ENCODE measurements at places on chromosomes 3 and 15.
A peak's percentile ranks its signal among the peaks of the same experiment; 100 is the strongest.

DNA sequence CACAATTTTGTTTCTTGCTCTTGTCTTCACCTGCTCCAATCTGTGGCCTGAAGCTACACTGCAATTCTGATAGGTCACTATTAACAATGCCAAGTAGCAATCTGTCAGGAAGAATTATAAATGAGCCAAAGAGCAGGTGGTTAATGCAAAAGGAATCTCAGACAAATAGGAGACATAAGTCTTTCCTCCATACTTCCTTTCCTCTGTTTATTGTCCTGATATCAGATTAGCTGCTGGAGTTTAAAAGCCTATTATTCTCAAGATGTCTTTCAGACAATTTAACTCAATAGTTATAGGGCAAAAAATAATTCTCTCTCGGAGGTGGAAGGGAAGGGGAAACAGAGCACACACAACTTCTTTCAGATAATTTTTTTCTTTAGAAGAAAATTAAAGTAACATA is 491.6 kb downstream of the MFSD1 start:
- DNase-seq: no peak

GRCh38 chr15:91068436-91068835 is 31.6 kb upstream of the SV2B start:
- no peak for DNase-seq

DNA sequence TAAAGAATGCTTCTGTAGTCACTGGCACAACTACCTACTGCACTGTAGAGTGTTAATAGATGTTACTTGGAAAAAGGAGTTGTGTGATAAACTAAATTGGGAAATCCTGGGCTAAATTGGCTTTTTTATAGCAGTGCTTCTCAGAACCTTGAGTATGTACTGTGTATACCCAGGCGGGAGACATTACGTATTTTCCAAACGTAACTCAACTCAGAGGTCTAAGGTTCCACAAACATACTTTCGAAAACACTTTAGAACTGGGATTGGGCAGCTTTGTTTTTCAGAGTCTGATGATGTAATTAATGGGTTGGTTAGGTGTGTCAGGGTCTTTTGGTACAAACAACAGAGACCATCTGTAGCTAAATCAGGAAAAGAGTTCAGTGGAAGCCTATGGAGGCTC is 53.5 kb upstream of the CHST2 start:
- DNase-seq: no peak

GRCh38 chr3:72306800-72307341 is 521.9 kb upstream of the PROK2 start:
- no peak for DNase-seq

GRCh38 chr3:49351521-49352011 is 6.6 kb downstream of the GPX1 start:
- DNase-seq: no peak

- DNase-seq: peak; percentile 34
Observed at GRCh38 chr3:196694202-196694638, 17.8 kb downstream of the CEP19 start.

DNA sequence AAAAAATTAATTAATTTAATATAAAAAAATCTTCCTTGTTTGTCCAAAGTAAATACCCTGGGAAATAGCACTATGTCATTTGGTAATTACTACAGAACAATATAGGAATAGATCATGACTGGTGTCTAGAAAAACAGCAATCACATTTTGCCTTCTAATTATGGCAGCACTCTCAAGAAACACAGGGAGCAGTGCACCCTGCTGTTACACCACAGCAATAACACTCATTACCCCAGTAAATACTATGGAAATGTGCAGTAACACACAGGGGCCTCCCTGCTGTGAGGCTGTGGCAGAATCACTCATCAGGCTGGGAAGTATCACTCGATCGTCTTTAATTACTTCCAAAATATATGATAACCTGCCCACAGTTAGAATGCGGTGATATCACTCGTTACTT is 646.0 kb downstream of the TUSC7 start:
- no peak for DNase-seq

DNA sequence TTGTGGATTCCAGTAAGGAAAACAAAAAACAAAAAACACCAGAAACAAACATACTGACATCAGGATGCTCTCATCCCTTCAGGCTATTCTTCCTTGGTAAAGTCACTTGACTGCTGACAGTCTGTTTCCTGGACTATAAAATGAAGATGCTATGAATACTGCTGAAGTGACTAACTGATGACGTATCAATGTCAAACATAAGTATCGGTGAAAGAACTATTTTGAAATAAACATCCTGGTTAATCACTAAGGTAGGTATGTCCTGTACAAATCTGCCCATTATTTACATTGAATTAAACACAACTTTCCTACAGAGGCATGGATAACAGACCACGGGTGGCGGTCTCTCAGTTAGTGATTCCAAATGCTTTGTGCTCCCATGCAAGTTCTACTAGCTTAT is 45.9 kb downstream of the CHAC1 start:
- no peak for DNase-seq

GRCh38 chr15:83099290-83099689 is 8.2 kb upstream of the TM6SF1 start:
- DNase-seq: no peak

- DNase-seq: no peak
Observed at GRCh38 chr15:22968366-22968765, 11.8 kb downstream of the CYFIP1 start.

DNA sequence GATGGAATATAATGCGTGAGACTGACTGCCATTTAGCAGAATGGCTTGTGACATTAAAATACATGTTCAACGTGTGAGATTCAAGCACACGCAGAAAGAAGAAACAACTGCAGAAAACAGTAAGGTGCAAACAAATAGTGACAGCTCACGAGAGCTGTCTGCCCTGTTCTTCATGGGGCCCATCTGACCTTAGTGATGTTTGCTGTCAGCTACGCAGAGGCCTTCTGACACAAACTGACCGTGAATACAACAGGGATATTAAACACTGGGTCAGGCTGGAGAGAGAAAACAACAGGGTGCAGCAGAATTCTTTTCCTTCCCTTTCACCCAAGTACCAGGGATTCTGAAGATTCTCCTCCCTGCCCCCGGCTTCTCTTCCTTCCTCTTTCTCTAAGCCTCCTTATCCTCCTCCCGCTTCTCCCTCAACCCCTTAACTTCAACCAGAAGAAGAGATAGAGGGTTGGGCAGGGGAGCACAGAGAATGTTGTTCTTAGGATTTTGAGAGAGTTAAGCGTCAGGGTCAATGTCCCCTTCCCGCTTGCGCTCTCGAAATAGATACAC is 2.1 kb downstream of the TNFAIP8L3 start:
- no peak for DNase-seq

DNA sequence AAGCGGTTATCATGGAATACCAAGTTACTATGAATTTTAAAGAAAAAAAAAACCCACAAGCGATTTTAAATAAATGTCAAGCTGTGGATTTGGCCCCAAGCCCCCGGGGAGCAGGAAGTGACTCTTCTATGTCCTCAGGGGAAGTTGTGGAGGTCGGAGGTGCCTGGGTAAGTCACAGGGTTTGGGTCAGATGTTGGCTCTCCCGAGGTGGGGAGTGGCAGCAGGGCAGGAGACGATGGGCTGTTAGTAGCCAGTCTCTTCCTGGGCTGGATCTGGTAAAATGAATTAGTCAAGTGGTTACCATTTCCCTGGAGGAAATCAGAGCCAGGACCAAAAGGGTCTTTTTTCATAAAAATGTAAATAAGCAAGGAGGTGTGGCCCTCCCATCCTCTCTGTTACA is 316.7 kb downstream of the TLE3 start:
- no peak for DNase-seq

GRCh38 chr3:179005706-179006105 is 65.9 kb downstream of the ZMAT3 start:
- DNase-seq: no peak

DNA sequence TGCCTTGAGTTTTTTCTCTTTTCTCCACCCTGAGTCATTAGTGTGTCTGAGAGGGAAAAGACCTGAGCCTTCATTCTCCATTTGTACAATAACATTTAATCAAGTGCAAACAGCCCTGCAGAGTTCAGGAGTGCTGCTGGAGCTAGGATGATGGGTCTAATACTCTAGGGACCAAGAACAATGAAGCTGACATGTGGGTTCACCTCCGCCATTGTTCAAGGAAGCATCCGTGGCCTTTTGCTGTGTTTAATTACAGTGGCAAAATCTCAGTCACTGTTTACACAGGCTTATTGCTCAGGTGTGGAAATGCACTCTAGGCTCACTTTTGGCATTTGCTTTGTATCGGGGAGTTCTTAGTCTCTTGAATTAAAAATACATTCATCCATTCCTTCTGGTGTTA is 259.6 kb downstream of the LRTM1 start:
- no peak for DNase-seq

- DNase-seq: no peak
Observed at GRCh38 chr3:41462103-41462691, 262.9 kb downstream of the CTNNB1 start.

- no peak for DNase-seq
Observed at GRCh38 chr3:66898155-66898554, 100.0 kb upstream of the KBTBD8 start.

GRCh38 chr15:33679061-33679460 is 289.2 kb upstream of the CHRM5 start:
- no peak for DNase-seq

DNA sequence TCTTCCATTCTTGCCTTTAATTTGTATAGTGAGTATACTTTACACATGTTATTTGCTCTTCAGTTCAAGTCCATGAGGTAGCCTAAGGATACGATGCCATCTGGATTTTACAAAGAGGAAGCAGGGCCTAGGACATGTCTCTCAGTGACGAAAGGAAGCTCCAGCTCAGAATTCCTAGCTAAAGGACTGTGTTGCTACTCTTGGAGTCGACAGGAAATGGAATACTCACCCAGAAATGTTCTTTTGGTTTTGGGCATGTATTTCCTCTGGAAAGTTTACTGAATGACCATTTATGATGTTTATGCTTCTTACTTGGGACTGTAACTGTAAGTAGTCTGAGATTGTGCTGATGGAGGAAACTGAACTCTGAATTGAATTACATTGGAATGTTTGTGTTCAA is 12.5 kb downstream of the OXNAD1 start:
- no peak for DNase-seq

GRCh38 chr3:25633919-25634318 is 30.8 kb downstream of the TOP2B start:
- DNase-seq: no peak

GRCh38 chr3:44208568-44208967 is 33.1 kb upstream of the TOPAZ1 start:
- DNase-seq: no peak

DNA sequence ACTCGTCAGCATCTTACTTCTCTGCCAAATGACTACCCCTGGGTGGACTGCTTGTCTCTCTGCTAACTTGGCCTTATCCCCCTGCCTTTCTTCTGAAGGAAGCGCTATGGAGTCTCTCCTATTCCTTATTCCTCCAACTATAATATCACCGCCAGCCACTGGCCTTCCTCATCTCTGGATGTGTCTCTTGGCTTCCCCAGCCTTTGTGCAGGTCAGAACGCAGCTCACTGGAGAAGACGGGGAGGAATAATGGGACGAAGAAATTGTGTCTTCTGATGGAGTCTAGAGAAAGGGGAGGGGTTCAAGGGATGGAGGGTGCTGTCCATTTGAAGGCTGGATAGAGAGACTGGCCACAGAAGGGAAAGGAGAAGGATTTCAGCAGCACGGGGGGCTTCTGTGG is 16.9 kb downstream of the ITGA11 start:
- no peak for DNase-seq

- no peak for DNase-seq
Observed at GRCh38 chr3:142154186-142154585, 4.8 kb upstream of the TFDP2 start.

GRCh38 chr3:72343078-72343477 is 505.2 kb downstream of the SHQ1 start:
- peak; percentile 63 for DNase-seq

- DNase-seq: no peak
Observed at GRCh38 chr15:49248291-49248690, 78.2 kb downstream of the GALK2 start.

DNA sequence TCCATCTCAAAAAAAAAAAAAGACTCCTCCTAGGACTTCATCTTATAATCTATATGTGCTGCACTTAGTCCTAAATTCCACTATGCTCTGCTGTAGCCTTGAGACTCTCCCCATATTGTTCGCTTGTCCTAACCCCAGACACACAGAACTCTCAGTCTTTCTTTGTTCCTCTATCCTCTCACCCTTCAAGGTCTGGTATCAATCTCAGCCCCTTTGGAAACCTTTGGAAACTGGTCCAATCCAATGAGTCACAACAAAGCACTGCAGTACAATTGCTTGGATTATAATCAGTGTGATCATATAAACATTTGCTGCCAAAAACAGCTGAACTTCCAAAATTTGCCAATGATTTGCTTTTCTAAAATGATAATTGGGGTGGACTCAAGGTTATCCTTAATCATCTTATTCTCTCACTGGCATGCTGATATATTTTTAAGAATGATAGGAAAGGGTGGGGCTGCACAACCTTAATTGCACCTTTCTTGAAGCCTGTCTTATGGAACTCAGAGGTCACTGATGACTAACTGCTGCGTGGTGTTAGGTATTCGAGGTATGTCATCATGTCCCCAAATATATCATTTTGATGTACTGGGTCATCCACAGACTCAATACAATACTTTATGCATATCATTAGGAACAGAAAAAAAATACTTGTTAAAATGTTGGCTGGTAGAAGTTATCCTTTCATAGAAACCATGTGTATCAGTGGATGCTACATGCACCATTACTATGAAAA is 756.7 kb downstream of the NR2F2 start:
- DNase-seq: no peak

DNA sequence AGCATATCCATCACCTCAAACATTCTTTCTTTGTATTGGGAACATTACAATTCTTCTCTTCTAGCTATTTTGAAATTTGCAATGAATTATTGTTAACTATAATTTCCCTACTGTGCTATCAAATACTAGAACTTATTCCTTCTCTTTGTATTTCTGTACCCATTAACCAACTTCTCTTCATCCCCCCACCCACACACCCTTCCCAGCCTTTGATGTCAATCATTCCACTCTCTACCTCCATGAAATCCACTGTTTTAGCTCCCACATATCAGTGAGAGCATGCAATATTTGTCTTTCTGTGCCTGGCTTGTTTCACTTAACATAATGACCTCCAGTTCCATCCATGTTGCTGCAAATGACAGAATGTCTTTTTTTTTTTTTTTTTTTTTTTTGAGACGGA is 30.6 kb downstream of the MRAS start:
- DNase-seq: no peak

DNA sequence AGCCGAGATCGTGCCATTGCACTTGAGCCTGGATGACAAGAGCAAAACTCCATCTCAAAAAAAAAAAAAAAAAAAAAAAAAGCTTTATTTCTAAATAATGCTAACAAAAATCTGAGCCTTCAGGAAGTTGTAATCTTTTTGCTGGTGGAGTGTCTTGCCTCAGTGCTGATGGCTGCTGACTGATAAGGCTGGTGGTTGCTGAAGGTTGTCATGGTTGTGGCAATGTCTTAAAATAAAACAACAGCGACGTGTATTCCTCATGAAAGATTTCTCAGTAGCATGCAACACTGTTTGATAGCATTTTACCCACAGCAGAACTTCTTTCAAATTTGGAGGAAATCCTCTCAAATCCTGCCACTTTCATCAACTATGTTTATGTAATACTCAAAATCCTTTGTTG is 77.4 kb upstream of the PTPRG start:
- no peak for DNase-seq

- no peak for DNase-seq
Observed at GRCh38 chr3:169165196-169166158, 498.0 kb downstream of the MECOM start.

GRCh38 chr3:44039006-44039405 is 202.7 kb upstream of the TOPAZ1 start:
- no peak for DNase-seq

GRCh38 chr3:185423178-185423577 is 60.2 kb downstream of the MAP3K13 start:
- DNase-seq: no peak

- no peak for DNase-seq
Observed at GRCh38 chr15:98746375-98747155, 98.2 kb downstream of the IGF1R start.
